ENCODE measurements at places on chromosomes 2 and 18. TPM values are rescaled to one million over a fixed set of nuclear protein-coding genes. Genes with fewer than 3 reads are reported as not detected.
A peak's percentile ranks its signal among the peaks of the same experiment; 100 is the strongest.

Gene GAREM2
- total RNA-seq = 1.4 TPM

Gene OSBPL6
- total RNA-seq = 1.3 TPM

Gene GPR39
- 0.16 TPM for total RNA-seq

Gene ASAP2
- 21.0 TPM for total RNA-seq

DNA sequence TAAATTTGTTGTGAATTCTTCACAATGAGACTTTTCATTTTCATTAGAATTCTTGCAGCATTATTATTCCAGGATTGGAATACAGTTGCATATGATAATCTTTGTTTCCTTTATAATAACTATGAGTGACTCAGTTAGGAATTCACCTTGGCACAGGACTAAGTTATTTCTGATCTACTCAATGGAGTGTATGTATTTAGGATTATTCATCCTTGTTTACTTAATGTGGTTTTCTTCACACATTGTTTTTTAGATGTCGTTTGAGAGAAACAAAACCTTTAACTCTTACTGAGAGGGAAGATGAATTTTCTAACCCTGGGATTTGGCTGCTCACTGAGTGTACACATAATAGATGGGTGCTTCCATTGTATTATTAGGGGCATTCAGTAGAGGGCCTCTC lies 970.1 kb downstream of the DPP10 start:
- DNase-seq = no peak

GRCh38 chr18:26579941-26580618 lies 31.7 kb upstream of the KCTD1 start:
- DNase-seq = no peak

- no peak for DNase-seq
Observed at GRCh38 chr18:32775628-32776027, 2.8 kb upstream of the KLHL14 start.

DNA sequence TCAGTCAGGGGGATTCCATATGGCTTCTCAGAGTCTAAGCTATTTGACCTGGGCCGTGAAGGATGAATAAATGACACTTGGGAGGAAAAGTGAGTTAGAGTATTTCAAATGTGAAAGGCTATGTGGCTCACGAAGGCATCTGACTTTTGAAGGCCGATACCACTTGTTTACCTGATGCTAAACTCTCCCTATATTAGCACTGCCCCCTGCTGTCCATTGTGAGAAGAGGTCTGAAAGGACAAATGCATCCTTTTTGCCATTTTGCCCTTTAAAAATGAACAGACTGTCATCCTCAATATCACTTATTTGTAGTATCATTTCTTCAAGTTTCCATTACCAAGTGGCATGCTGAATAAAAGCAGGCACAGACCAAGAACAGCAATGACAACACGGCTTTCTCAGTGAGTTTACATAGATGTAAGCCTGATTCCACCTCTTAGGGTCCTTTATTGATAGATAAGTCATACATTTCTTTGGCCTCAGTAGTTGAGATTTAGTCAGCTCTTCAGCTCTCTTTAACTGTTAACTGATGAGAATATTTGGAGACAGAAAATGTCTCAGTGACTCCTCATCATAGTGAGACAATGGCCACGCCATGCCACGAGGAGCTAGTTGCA lies 40.1 kb downstream of the DOCK10 start:
- DNase-seq = peak; percentile 33

DNA sequence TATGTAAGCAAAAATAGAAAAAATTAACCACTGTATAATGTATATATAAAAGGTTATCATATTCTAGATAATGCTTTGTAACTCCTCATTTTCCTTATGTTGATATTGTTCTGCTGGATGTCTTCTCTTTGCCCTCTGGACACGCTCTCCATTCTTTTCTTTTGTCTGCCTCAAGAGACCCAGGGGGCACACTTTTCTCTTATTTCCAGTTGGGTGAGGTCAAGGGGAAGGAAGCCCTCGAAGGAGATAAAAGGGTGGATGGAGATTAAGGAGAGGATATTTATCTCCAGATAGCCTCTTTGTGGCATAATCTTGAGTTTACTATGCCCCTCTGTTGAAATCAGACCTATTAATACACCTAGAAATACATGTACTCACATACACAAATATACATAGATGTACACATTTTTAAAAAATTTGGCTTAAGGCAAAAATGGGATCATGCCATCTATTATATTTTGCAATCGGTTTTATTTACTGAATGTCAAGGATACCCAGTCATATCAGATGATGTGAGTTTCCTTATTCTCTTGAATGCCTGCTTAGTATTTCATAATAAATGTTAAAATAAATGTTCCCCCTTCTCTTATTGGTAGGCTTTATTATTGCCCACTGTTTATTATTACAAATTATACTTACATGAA lies 65.3 kb downstream of the LCLAT1 start:
- DNase-seq = no peak

- no peak for DNase-seq
Observed at GRCh38 chr2:163664610-163665009, 71.2 kb downstream of the FIGN start.

DNA sequence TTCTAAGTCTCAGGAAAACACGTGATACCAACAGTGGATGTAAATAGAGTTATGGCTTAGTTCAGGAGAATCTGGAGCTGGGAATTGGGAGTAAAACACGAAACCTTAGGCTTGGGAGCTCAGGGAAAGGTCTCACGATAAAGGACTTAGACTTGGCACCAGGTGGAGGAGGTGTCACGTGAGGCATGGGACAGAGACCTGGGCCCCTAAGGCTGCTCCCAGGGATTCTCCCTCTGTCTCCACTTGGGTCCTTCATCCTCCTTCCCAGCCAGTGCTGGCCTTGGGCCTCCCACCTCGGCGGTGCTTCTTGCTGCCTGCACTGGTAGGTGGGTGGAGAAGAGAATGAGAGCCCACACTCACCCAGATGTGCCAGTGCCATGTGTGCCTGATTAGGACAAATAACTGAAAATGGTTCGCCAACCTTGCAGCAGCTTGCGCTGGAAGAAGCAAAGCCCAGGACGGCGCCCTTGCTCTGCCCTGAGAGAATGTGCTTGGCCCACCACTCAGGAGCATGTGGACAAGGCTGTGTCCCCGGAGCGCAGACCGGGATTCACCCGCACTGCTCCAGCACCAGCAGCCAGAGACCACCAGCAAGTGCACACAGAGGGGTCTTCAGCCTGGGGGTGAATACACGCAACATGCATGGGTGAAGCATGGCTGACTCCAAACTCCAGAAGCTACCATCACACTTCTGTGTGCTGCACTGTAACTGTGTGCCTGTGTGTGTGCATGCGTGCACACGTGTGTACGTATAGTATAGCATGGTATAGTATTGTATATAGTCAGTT lies 48.1 kb downstream of the PSMG2 start:
- DNase-seq = no peak

GRCh38 chr2:67694445-67694844 lies 297.3 kb downstream of the ETAA1 start:
- no peak for DNase-seq

- no peak for DNase-seq
Observed at GRCh38 chr2:145065342-145065741, 545.4 kb upstream of the ZEB2 start.

DNA sequence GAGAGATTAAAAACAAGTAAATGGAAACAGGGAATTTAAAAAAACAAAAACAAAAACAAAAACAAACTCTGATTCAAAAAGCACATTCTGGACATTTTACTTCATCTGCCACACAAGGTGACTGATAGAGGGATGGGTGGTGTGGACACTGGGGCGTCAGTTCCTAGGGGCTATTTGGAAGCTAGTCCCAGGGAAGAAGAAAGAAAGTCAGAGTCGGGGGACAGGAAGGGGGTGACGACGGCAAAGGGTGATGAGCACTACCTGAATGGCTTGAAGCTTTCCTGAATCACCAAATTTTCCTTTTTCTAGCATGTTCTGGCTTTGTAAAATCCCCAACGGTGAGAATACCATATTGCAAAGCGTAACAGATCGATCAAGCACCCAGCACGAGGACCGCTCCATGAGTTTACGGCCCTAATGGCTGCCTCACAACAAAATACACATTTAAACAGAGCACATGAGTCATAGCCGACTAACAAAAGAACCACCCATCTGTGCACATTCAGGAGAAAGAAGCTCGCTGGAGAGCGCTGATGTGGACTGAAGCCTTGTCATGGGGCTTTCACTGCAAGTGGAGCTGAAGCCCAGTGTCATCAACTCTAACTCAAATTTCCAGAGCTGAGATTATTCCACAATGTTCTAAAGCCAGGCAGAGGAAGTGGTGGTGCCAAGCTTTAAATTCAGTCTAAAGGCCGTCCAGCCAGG lies 178.9 kb downstream of the LNPK start:
- no peak for DNase-seq

DNA sequence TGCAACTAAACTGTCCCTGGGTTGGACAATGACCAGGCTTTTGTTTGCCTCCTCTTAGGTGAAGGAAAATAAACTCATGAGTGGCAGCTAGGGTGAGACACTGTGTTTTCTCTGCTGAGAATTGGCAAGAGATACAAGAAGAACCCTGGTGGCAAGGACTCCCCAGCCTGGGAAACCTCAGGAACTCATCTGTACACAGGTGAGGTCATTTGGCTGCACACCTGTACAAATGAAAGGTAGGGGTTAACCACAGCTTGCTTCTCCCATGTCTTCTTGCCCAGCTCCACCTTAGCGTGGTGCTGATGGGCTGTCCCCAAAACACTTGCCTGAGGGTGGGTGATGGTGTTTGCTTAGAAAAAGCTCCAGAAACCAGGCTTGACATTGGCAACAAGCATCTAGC lies 97.2 kb upstream of the FAM136A start:
- DNase-seq = no peak

DNA sequence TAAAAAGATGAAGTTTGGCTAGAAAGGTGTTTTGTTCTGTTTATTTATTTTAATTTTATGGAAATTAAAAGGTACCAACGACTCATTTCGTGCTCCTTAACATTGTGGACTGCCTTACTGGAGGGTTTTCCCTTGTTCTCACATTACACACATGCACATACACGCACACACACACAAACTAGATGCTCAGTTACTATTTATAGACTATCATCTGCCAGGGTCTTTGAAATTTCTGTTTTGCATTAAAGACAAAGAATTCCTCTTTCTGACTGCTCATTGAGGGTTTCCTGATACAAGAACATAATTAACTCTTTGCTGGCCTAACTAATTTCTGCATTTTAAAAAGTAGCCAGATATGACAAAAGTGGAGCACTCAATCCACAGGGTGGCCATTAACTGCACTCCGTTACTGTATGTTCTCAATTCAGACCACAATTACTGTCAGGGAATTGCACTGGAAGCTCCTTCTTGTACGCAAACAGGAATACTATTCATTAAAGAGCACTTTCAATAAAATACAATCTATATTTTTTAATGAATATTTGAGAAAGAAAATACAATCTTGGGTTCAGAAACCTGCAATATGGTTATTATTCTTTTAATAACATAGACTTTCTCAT lies 366.9 kb upstream of the GALNT5 start:
- no peak for DNase-seq

- DNase-seq = peak; percentile 54
Observed at GRCh38 chr2:65431421-65432226, 775 bp downstream of the SPRED2 start.

DNA sequence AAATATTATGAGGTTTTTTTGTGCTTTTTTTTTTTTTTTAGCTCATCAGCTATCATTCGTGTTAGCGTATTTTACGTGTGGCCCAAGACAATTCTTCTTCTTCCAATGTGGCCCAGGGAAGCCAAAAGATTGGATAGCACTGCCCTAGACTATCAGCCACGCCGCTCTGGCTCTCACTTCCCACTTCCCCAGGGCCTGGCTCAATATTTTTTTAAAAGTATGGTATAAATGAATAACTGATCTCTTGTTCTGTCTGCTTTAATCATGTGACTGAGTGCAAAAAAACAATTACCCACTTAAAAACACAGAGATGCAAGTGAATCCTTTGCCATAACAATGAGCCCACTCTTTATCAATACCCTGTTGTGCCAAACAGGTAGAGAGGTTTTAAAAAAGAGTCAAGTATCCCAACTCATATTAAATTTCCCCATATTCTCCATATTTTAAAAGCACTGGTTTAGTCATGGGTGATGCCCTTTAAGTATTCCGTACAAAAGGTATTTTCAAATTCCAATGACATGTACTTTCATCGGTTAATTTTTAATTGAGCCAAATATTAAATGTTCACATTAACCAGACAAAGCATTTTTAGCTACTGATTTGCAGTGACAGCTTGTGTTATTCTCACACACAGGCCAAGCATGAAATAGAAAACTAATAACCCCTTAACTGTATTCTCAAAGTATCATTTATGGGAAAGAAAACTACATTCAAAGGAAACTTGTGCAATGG lies 12.6 kb downstream of the BCL2 start:
- DNase-seq = no peak

DNA sequence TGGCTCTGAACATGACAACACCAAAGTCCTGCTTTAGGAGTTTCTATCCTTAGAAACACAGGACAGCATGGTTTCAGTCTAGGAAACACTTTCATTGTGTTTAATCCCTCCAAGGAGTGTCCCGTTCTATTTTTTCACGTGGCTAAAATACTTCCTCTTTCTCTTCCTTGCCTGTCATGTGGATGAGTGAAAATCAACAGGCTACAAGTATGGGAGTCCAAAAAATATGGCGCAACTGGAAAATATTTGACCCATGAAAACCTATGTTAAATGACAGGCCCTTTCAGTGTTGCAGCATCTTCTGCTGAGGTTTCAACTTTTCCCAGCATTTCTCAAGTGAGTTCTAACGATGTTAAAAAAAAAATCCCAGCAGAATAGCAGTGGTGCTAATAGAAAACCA lies 146.3 kb downstream of the LAMA3 start:
- no peak for DNase-seq
